Endothelial cell (in vitro differentiated cells): ENCODE measurements at places on chromosomes 7 and 10.
A peak's percentile ranks its signal among the peaks of the same experiment; 100 is the strongest.

- H3K4me3 ChIP-seq = no peak overlapping the region
- H3K36me3 ChIP-seq = peaks cover 3% of the 10 kb centered on the region
- no peaks in the 10 kb centered on the region for H3K4me1 ChIP-seq
- H3K27ac ChIP-seq = no peak overlapping the region
- DNase-seq = no peak
- peaks cover 4% of the 10 kb centered on the region for H3K27me3 ChIP-seq
Measured at GRCh38 chr7:2920956-2921652, 77.0 kb upstream of the GNA12 start.

DNA sequence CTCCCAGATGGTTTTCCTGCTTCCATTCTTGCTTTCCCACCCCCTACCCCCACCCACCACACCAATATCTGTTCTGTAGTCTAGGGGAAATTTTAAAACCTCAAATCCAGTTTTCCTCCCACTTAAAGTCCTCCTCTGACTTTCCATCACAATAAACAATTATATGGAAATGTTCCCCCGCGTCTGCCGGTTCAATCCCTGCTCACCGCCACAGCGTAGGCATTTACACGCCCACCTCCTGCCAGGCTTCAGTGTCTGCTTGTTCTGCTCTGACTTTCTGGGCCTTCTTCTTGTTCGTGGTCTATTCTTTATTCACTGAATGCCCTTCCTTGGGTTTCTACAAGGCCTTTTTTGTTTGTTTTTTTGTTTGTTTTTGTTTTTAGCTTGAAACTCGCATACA, 633.0 kb upstream of the MKI67 start:
- no peaks in the 10 kb centered on the region for H3K27me3 ChIP-seq
- no peak overlapping the region for H3K27ac ChIP-seq
- no peaks in the 10 kb centered on the region for H3K36me3 ChIP-seq
- H3K4me3 ChIP-seq = no peak overlapping the region

- peaks cover 9% of the 10 kb centered on the region for H3K4me1 ChIP-seq
- no peaks in the 10 kb centered on the region for H3K36me3 ChIP-seq
- no peak overlapping the region for H3K27ac ChIP-seq
- no peak overlapping the region for H3K4me3 ChIP-seq
- peaks cover 13% of the 10 kb centered on the region for H3K27me3 ChIP-seq
Measured at GRCh38 chr10:119663866-119664698, 12.9 kb downstream of the BAG3 start.

GRCh38 chr7:70573696-70574095, 558.2 kb upstream of the GALNT17 start:
- H3K36me3 ChIP-seq = peaks cover 21% of the 10 kb centered on the region
- H3K27ac ChIP-seq = no peak overlapping the region
- no peak overlapping the region for H3K4me3 ChIP-seq
- H3K27me3 ChIP-seq = peaks cover 8% of the 10 kb centered on the region
- no peak for DNase-seq

DNA sequence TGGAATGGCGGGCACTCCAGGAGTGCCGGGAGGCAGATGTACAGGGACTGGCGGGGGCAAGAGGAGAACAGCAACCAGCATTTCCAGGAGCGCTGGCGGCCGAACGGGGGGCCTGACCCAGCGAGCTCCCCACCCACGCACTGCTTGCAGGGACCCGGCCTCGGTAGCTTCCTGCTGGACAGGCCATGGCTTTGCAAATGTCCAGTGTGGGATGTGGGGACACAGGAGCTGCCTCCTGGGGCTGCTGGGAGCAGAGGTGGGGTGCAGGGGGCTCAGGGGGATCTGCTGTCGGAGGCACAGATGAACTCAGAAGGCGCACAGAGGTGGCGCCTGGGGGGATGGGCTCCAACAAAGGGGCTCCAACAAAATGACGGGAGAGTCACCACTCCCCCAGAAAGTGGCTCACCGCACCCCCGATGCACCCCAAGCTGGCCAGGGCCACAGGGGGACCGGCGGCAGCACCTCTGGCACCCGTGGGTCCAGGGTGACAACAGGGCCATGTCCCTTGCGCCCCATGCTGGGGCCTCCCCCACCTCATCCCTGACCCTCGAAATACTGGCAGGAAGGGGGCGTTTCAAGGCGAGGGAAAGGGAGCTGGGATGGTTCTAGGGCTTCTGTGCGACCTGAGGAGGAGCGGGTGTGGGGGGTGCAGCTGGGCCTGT, 41.1 kb downstream of the AP5Z1 start:
- no peak overlapping the region for H3K4me3 ChIP-seq
- peaks cover 3% of the 10 kb centered on the region for H3K36me3 ChIP-seq
- H3K27ac ChIP-seq = no peak overlapping the region
- peaks cover 9% of the 10 kb centered on the region for H3K4me1 ChIP-seq
- peaks cover 1% of the 10 kb centered on the region for H3K27me3 ChIP-seq

DNA sequence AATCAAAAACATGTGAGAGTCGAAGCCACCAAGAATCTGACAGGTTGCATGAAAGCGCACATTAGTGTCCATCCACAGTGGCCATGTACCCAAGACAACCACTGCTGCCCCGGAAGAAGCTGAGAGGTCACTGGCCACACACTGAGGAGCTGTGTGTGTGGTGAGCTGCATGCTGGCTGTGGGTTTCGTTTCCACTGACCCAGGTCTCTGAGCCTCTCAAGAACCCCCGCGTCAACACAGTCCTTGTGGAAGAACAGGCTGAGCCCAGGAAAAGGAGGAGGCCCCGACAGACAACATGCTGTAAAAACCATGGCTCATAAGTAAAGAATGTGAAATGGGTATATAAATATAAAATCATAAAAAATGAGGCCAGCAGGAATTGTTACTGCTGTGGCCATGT, 8.2 kb downstream of the VIPR2 start:
- peaks cover 5% of the 10 kb centered on the region for H3K27me3 ChIP-seq
- H3K36me3 ChIP-seq = no peaks in the 10 kb centered on the region
- no peak overlapping the region for H3K4me3 ChIP-seq

GRCh38 chr7:156059369-156059768, 247.1 kb upstream of the SHH start:
- no peak overlapping the region for H3K27ac ChIP-seq
- H3K4me3 ChIP-seq = no peak overlapping the region
- H3K4me1 ChIP-seq = no peaks in the 10 kb centered on the region
- DNase-seq = no peak
- H3K27me3 ChIP-seq = peaks cover 7% of the 10 kb centered on the region

DNA sequence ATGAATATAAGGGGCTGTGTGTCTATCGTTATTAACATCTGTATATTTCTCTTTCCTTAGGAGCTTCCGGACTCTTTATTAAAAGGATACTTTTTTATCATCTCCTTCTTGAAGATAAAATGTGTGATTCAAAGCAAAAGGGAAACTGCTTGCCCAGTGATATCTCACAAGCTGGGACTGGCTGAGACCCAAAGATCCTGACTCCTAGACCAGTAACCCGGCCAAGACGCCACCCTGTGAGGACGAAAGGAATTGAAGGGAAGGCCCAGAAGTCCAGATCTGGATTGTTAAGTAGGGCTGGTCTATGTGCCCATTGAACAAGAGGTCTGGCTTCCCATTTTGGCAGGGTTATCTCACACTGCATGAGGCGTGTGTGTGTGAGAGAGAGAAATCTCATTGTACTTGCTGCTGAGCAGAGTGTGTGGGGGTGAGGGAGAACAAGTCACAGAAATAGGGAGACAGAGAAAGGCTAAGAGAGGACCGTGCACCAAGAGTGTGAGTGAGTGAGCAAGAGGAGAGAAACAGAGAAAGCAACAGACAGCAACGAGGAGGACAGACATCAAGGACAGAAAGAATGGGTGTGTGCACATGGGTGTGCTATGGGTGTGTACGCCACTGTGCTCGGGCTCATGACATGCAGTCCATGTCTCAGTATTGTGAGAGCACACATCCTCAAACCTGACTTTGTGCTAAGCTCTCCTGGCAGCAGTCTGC, 75.4 kb downstream of the PLXNA4 start:
- no peaks in the 10 kb centered on the region for H3K36me3 ChIP-seq
- peak overlapping the region; percentile 49 for H3K27ac ChIP-seq
- no peak overlapping the region for H3K4me3 ChIP-seq
- DNase-seq = peak; percentile 20

DNA sequence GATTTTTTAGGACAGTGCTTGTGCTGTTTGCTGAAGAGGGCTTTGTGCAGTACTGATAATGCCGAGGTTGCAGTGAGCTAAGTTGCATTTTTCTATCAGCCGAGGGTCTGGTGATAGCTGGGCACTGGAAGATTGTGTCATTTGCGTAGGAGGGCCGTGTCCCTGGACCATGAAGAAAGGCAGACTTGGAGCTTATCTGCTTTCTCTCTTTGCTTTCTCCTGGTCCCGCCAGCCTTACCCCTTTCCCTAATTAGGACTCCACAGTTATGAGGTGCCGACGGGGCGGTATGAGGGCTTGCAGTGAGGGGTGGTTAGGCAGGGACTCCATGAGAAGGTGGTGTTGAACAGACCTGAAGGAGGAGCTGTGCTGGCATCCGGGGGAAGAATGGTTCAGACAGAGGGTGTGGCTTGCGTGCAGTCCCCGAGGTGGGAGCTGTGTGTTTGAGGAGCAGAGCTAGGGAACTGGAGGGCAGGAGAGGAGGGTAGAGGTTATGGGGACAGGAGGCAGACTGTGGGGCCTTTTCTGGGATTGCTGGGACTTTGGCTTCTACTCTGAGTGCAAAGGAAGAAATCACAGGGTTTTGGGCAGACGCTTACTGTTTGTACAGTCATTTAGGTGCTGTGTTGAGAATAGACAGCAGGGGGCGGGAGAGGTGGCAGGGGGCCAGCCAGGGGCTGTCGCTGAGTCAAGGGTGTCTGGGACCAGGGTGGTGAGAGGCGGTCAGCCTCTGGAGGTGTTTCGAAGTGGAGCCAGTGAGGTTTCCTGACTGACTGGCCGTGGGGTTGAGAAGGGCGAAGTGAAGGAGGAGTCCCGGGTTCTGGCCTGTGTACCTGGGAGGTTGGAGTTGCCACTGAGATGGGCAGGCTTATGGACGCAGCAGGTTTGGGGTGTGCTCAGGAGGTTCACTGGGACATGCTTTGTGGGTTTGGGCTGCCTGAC, 43.4 kb downstream of the PRF1 start:
- H3K4me1 ChIP-seq = peaks cover 42% of the 10 kb centered on the region
- peak overlapping the region; percentile 68 for H3K27ac ChIP-seq
- peak overlapping the region; percentile 77 for H3K4me3 ChIP-seq
- peak; percentile 50 for DNase-seq
- H3K27me3 ChIP-seq = peaks cover 30% of the 10 kb centered on the region

GRCh38 chr10:83545901-83546391, 593.4 kb upstream of the GHITM start:
- H3K27ac ChIP-seq = peak overlapping the region; percentile 86
- H3K4me1 ChIP-seq = peaks cover 18% of the 10 kb centered on the region
- DNase-seq = peak; percentile 36

- no peak for DNase-seq
- peaks cover 4% of the 10 kb centered on the region for H3K27me3 ChIP-seq
Measured at GRCh38 chr10:43931308-43931930, 282.7 kb upstream of the ZNF32 start.

GRCh38 chr7:70678621-70679251, 453.2 kb upstream of the GALNT17 start:
- peaks cover 7% of the 10 kb centered on the region for H3K27me3 ChIP-seq
- H3K4me1 ChIP-seq = peaks cover 6% of the 10 kb centered on the region
- no peak overlapping the region for H3K27ac ChIP-seq

GRCh38 chr10:33886299-33886698, 551.8 kb upstream of the NRP1 start:
- peaks cover 10% of the 10 kb centered on the region for H3K4me1 ChIP-seq
- no peak for DNase-seq
- H3K4me3 ChIP-seq = no peak overlapping the region
- H3K27me3 ChIP-seq = no peaks in the 10 kb centered on the region
- no peak overlapping the region for H3K27ac ChIP-seq

DNA sequence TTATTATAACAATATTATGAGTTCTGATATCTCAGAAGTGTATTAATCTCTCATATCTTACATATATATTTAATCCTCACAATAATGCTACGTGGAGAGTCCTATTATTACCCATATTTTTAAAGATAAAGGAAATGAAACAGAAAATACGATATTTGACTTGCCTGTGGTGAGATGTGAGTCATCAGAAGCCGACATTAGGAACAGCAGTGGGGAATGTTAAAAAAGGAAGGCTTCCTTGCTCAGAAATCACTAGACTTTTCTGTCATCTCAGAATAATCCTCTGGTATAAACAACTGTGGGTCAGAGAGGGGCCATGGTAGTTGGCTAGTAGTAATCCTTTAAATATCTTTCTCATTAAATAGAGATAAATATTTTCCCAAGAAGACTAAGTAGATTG, 402.3 kb upstream of the PCDH15 start:
- DNase-seq = no peak
- no peak overlapping the region for H3K4me3 ChIP-seq
- H3K27me3 ChIP-seq = no peaks in the 10 kb centered on the region
- H3K4me1 ChIP-seq = no peaks in the 10 kb centered on the region
- H3K36me3 ChIP-seq = no peaks in the 10 kb centered on the region

DNA sequence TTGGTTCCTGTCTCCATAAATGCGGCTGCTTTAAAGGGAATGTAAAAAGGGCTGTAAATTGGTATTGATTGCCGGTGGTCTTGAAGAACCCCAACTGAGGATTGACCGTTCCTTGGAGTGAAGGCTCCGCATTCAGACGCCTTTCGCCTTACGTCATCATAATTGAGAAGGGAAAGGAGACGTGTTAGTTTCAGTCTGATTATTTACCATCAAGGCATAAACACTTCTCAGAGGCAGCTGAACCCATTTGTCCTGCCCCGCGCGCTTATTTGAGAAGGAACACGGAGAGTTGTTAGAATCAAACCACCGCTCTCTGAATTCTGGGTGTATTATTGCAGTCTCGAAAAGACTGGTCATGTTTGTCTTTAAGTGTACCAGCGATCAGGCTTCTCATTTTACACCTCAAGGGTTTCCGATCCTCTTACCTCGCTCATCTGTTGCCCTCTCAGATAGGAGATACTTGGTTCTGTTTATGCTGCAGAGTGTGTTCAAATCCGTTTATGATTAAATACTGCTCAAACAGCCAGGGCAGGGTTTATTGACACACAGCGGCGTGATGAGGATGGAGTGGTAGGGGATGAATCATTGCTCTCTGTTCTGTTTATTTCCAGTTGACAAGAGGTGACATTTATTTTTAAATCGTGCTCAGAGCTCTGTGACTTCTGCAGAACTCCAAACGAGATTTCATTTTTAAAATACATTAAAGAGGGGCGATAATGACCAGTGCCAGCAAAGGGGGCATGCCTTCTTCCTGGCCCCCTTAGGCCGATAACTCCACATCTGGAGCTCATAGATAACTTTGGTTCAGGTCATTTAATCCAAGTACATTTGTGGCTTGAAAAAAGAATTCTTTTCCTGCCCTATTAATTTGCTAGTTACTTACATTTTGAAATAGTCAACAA, 30.4 kb downstream of the FOXK1 start:
- no peak overlapping the region for H3K4me3 ChIP-seq
- H3K36me3 ChIP-seq = peaks cover 34% of the 10 kb centered on the region
- DNase-seq = no peak

GRCh38 chr7:2564970-2565540, 6.3 kb downstream of the IQCE start:
- H3K4me3 ChIP-seq = no peak overlapping the region
- H3K36me3 ChIP-seq = no peaks in the 10 kb centered on the region
- no peak overlapping the region for H3K27ac ChIP-seq
- H3K27me3 ChIP-seq = peaks cover 2% of the 10 kb centered on the region
- H3K4me1 ChIP-seq = no peaks in the 10 kb centered on the region
- no peak for DNase-seq
